ENCODE measurements at places on chromosomes 4 and X.

GRCh38 chr4:68954126-68954525, 2.5 kb upstream of the UGT2A3 start:
- DNase-seq, result no peak

- no peak for DNase-seq
Measured at GRCh38 chr4:120918788-120919187, 3.7 kb downstream of the PRDM5 start.

- DNase-seq, result no peak
Measured at GRCh38 chr4:27844376-27844775, 983.7 kb downstream of the STIM2 start.

DNA sequence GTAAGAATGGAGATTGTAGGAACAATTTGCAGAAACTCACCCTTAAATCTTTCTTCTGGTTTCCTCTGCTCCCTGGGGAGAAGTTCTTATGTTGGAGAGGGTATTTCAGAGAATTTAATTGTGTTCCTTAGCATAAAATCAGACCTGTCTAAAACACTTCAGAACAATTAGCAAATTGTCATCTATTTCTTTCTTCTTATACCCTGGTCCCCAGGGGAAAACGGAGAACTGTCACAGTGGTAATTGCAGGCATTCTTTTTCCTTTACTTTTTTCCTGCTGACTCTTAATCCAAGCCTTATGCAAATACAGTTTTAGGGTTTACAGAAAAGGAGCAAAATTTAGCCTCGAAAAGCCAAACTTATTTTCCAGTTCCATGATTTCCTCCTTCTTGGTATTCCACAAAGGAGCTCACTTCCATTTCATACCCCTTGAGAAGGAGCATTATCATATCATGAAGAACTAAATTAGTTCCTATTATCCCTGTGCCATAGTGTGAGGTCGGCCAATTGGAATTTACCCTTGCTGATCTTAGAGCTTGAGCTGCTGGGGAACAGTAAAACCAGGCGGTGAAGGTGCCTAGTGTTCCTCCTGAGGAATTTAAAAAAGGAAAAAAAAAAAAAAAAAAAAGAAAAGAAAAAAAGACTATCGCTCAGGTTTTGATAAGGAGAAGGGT, 173.8 kb downstream of the IL15 start:
- DNase-seq, result no peak

- DNase-seq, result no peak
Measured at GRCh38 chr4:163612762-163613161, 118.3 kb downstream of the TMA16 start.

DNA sequence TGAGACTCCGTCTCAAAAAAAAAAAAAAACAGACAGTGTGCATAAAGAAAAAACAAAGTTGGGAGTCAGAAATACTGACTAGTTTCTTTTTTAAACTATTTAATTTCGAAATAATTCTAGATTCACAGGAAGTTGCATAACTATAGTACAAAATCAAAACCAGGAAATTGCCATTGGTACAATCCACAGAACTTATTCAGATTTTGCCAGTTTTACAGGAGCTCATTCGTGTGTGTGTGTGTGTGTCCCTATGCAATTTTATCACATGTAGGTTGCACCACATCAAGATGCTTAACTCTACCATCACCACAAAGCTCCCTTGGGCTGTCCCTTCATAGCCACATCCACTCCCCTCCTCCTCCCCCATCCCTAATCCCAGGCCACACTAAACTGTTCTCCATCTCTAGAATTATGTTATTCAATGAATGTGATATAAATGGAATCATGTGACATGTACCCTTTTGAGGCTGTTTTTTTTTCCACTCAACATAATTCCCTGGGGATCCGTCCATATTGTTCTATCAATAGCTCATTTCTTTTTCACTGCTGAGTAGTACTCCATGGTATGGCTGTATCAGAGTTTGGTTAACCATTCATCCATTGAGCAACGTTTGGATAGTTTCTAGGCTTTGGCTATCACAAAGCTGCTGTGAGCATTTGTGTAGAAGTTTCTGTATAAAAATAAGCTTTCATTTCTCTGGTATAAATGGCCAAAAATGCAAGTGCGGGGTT, 16.3 kb upstream of the DDX3X start:
- no peak for DNase-seq

DNA sequence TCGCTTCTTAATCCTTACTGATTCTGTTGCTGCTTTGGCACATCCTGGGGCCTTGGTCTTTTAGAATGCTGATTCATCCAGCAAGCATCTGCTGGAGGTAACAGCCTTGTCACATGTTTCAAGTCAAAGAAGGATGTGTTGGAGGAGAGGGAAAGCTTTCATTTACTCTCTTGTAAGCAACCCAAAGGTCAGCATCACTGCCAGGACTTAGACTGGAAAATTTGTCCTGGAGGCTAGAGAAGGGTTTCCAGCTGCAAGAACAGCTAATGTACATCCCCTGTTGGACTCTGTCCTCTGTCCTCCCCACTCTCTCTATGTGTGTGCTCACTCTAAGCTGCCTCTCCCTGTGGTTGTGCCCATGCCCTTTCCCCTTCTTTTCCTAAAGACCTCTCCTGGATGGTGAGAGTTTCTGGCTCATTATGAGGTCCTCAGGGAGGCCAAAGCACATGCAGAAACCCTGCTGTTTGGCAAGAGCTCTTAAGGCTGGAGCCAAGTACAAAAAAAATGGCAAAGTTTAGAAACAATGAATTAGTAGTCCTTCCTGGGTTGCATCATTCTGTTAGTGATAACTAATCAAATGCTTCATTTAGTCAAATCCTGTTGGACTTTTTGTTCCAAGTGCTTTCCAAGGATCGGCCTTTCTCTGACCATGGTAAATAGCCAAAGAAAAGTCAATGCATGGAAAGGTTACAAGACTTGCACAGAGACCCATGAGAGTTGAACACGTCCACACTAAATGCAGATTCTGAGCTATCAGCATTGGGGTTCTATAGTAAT, 13.4 kb upstream of the SRPX start:
- DNase-seq, result peak; percentile 5

- DNase-seq, result no peak
Measured at GRCh38 chr4:153512952-153513500, 46.9 kb downstream of the TMEM131L start.

GRCh38 chrX:149567621-149568417, 18.1 kb upstream of the HSFX3 start:
- no peak for DNase-seq

GRCh38 chr4:54473798-54474197, 184.0 kb upstream of the KIT start:
- DNase-seq, result no peak

DNA sequence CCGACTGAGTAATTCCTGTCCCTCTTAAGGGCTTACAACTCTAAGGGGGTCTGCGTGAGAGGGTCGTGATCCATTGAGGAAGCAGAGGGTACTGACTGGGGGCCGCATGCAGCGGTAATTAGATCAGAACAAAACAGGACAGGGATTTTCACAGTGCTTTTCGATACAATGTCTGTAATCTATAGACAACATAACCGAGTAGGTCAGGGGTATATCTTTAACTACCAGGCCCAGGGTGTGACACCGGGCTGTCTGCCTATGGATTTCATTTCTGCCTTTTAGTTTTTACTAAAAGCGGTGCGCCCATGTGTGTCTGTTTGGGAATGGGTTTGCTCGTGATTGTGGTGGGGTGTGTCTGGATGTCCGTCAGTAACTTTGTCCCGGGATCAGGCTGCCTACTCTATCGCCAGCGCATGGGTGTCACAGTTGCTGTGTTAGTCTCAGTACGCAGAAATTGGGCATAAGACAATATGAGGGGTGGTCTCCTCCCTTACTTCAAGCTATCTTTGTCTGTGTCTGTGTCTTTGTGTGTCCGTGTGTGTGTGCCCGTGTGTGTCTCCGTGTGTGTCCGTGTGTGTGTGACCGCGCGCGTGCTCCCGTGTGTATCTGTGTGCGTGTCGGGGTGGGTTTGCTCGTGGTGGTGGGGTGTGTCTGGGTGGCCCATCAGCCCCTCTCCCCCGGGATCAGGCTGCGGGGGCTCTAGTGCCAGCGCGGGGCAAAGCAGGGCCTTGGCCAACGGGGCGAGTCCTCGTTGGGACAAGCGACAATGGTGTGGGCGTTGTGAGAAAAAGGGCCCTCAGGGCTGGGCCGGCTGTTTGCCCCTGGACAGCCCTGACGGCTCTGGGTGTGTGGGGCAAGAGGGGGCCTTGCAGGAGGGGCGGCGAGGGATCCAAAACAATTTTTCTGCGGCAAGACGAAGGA, 10.4 kb downstream of the FRG2 start:
- no peak for DNase-seq

GRCh38 chr4:1200425-1201035, 28.1 kb upstream of the SPON2 start:
- no peak for DNase-seq

DNA sequence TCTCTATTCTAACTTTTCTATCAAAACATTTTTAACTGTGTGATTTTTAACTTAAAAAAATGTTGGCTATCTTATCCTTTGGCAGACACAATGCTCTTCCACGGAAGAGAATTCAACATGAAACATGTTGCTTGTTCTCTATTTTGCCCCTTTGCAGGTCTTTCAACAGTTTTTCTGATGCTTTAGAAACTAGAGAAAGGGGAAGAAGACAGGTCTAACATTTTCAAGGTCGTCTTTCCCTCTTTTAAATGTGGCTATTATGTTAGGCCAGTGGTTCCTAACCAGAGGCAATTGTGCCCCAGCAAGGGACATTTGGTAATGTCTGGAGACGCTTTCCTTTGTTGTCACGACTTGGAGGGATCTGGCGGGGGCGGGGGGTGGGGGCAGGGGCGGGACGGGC, 95.0 kb downstream of the SH3KBP1 start:
- DNase-seq, result no peak

GRCh38 chr4:101475246-101475645, 127.9 kb upstream of the PPP3CA start:
- DNase-seq, result no peak

DNA sequence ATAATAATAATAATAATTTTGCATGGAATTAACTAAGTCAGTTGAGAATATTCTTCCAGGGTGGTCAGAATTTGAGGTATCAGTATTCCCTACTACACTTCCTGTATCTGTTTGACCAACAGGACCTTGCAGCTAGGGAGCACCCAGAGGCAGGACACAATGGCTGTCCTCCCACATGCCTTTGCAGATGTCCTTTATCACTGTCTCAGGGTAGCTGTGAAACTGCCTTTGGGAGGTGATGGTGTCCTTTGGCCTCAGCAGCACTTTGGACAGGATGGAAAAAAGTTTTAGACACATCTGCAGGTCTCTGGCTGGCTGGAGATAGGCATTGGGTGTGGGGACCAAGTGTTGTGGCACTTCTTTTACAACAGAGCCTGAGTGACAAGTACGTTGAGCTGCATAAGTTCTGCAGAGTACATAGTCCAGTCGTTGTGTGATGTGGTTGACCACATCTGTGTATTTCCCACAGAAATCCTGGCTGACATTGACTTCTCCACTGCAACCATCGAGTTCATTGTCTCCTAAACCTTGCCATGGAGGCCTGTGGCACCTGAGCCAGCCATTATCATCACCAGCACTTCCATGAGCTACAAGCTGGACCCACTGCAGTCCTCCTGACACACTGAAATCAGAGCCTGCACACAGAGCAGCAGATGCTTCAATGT, 19.1 kb upstream of the UBA6 start:
- DNase-seq, result no peak

DNA sequence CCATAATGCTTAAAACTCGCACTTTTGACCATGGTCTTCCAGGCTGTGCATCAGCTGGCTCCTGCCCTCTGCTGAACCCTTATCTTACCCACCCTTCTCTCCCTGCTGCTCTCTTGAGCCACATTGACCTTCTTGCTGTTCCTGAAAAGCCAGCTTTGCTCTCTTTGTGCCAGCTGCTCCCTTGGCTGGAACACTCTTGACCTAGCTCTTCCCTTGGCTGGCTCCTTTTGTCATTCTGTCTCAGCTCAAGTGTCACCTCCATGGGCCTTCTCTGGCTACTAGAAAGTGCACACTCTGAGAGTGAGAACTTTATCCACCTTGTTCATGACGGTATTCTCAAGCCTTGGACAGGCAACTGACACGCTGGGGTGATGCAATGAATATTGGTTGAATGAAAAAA, 112.1 kb downstream of the MGST2 start:
- DNase-seq, result no peak

DNA sequence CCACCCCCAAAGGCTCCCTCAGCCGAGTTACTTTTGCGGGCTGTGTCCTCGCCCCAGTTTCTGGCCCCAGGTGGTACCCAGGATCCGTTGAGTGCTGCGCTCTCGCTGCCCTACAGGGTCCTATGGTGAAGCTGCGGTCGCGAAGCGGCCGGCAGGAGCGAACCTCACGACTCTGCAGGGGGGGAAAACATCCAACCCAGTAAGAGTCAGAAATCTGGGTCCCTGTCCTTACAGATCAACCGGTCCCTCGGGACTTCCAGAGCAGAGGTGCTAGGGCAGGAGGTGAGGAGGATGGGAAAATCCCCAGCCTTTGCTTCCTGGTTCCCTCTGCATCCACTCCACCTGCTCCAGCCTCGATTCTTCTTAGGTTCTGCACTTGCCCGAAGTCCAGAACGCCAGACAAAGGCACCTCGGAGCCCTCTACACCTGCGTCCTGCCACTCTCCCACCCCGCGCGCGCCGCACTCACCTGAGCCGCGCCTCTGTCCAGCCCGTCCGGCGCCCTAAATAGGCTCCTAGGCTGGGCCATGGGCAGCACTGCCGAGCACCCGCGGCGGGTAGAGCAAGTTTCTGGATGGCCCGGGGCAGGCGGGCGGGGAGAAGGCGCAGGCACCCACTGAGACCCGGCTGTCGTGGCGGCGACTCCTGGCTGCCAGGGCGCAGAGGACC, at the start of gene HS3ST1:
TSS of gene HS3ST1 (minus strand) at position 664 of the 668 bp plus-strand sequence. CDS start 28,889 bp downstream, outside the sequence.
- DNase-seq, result no peak

GRCh38 chr4:112296949-112297880, at the start of gene ALPK1:
Gene ALPK1 (plus strand): TSS chr4:112297369.
- DNase-seq, result peak; percentile 22

DNA sequence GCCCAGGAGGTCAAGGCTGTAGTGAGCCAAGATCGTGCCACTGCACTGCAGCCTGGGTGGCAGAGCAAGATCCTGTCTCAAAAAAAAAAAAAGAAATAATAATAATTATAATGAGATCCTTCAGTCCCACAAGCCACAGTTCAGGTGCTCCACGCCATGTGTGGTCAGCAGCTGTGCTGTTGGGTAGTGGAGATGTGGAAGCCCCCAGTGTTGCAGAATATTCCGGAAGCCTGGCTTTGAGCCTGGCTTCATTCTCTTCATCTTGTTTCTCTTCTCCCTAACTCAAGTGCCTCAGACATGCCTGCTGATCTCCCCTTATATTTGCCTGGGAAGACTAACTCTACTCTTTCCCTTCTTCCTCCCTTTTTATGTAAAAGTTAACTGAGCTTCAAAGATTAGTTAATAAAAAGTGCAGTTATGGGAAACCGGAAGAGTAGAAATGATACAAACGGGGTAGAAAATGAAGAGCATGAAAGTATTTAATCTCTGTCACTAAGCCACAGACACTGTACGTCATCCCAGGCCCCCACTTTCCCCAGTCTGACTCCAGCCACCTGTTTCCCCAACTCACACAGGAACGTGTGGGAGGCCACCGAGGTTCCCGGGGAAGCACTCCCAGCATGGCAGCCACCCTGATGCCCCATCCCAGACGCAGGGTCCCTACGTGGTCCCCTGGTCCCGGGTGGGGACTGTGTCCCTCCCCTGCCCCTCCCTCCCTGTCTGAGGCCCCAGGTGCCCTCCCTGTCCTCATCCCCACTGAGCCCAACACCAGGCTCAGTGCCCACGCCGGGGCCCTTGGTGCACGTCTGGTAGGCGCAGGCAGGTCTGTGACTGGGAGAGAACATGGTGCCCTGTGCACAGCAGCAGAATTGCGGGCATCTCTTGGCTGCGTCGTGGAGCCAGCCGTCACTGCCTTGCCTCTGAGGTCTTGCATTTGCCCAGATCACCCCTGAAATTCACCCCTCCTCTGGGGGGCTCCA, 24.0 kb downstream of the PCGF3 start:
- DNase-seq, result no peak

- DNase-seq, result peak; percentile 2
Measured at GRCh38 chr4:163748449-163748848, 254.0 kb downstream of the TMA16 start.

GRCh38 chrX:137426695-137427425, 139.1 kb upstream of the ZIC3 start:
- no peak for DNase-seq
